NCI-H187 treated with DMSO at 0.1 percent for 48 hours (cell line): ENCODE measurements at places on chromosomes 12 and 14.

DNA sequence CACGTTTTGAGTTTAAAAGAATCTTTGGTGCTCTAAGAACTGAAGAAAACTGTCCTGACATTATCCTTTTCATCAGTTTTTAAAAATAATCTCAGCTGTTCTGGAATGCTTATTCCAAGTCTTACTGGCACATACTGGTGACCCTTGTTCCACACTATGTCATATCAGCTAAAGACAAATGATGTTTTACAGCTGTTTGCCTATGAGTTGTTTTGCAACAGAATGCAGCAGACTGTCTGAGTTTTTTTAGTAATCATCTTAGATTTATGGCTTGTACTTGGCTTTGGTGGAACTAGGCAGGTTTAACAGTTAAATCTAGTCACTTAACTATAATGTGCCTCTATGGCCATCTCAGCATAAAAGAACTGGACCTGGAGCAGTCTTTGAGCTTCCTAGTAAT is 91.6 kb upstream of the GRIN2B start:
- DNase-seq: no peak

GRCh38 chr12:108218921-108219320 is 89.8 kb downstream of the WSCD2 start:
- no peak for DNase-seq

DNA sequence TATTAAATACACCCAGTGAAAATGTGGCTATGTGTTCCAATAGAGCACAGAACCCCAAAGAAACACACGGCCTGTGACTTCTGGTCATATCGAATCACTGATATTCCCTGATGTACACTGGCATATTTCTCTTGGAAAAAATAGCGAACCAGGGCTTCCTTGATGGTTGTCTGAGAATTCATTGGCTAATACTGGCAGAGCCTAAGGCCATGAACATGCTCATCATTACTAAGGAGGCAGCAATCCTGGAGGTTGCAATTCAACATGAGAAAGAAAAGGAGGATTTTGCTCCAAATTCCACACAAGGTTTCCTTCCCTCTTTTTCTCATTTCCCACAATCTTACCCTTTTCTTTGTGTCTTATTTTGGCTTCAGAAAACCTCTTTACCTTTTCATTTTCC is 212.9 kb upstream of the HMGA2 start:
- no peak for DNase-seq

DNA sequence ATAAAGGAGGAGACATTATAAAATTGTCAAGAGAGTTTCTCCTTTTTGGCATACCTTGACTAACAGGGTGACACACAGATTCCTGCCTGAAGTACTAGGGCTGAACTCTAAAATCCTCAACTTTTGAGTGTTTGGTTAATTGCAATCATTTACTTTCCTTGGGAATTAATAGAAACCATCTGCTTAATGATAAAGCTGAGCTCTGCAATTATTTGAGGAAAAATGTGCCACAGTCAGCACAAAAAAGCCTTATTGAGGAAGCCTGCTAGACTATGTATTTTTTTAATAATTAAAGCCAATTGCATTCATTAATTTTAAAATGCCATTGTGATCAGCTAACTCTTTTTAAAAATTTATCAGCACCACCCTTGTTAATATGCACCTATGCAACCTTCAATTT is 38.7 kb downstream of the PRICKLE1 start:
- DNase-seq: no peak

GRCh38 chr12:13133886-13134285 is 30.4 kb upstream of the GSG1 start:
- no peak for DNase-seq
